Activated CD8-positive, alpha-beta memory T cell treated with anti-CD3 and anti-CD28 coated beads for 24 hours (primary cell): ENCODE measurements at places on chromosomes 6 and 20.
A peak's percentile ranks its signal among the peaks of the same experiment; 100 is the strongest.

GRCh38 chr6:62298745-62299392 lies 12.8 kb upstream of the KHDRBS2 start:
- no peak for DNase-seq

DNA sequence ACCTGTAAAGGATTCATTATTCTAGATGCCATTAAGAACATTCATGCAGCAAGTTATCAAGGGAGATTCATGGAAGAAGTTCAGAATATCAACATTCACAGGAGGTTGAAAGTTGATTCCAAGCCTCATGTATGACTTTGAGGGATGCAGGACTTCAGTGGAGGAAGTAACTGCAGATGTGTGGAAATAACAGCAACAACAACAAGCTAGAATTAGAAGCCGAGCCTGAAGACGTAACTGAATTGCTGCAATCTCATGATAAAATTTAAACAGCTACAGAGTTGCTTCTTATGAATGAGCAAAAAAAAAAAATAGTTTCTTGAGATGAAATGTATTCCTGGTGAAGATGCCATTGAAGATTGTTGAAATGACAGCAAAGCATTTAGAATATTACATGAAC lies 73.3 kb upstream of the NXT1 start:
- no peak for DNase-seq

DNA sequence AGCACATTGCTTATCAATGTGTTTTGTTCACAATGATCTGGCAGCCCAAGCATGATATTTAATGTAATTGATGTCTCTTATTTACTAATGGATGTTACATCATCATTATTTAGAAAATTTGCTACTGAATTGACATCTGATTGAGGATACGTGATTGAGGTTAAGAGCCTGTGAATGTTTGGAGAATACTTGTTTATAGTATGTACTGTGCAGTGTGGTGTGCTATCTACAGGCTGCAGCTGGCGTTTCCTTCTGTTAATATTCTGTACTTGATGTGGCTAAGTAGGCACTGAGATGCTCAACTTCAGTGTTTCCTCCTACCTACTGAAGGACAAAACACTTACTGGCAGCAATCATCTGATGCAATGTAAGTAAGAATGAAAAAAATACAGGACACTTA lies 709.6 kb upstream of the FLRT3 start:
- DNase-seq, result no peak

- no peak for DNase-seq
These were observed 20.9 kb downstream of the UTRN start for GRCh38 chr6:144305985-144306384.

DNA sequence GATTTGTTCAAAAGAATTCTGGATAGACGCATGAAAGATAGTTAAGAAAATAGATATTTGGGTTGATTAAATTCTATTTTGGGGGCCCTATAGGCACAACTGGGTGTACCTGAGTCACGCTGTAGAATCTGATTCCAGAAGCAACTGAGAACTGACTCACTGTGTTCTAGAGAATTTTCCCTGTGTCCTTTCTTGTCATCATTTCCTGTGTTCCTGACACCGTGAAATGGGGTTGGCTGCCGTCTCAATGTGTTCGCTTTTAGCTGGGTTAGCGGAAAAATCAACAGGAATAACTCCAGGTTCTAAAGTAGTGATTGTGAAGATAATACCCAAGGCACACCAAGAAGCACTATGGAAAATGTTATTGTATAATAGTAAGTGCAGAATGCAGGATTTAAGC lies 5.0 kb downstream of the GCNT2 start:
- no peak for DNase-seq

DNA sequence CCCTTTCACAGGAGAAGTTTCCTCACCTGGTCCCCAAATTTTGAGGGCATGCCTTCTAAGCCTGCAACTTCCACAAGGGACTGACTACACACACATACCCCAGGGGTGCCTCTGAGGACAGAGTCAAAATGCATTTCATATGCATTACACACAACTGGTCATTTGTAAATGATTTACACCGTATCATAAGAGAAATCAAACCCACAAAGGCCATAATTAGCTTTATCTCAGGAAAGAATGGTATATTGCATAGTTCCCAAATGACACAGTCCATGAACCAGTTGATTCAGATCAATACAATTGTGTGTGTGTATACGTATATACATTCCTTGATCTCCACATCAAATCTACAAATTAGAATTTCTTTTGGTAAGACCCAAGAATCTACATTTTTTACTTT lies 203.3 kb upstream of the PRDM1 start:
- DNase-seq, result no peak

DNA sequence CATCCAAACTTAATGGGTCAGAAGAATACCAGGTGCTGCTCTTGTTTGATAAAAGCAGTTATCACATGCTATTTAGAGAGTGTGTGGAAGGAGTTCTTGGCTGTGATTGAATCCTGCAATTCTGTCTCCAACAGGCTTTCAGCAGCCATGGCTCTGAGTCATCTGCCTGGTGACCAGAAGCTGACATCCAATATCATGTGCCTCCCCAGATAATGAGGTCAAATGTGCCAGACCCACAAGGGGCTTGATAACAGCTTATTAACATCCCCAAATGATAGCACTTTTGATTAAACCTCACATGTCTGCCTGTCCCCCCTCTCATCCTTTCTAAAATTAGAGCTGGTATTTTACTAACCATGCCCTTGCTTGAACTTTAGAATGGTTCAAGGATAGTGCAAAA lies 175.7 kb upstream of the PLN start:
- no peak for DNase-seq

GRCh38 chr6:24940311-24940917 lies 4.7 kb upstream of the RIPOR2 start:
- no peak for DNase-seq

- DNase-seq, result no peak
These were observed 50.7 kb downstream of the PRDM1 start for GRCh38 chr6:106136845-106137244.

DNA sequence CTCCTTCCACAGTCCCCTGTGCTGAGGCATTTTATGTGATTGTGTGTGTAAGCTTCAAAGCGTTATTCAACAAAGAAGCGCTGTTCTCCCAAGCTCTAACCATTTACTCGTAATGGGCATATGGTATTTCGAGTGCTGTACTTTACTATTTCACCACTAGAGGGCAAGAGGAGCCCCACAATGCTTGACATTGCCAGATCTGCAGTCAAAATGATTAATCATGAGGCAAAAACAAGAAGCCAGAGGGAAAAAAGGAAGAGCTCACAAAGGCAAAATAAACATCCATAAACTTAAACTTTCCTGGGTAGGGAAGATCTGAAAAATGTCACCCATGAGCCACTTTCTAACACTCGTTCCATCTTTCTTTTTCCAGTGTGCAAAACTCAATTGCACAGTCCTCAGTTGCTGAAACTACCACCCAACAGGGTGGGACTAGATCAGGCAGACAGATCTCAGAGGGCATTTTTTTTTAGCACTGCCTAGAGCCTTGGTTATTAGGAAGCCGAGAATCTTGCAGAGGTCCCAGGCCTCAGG lies 215.0 kb upstream of the PLCB4 start:
- DNase-seq, result no peak

DNA sequence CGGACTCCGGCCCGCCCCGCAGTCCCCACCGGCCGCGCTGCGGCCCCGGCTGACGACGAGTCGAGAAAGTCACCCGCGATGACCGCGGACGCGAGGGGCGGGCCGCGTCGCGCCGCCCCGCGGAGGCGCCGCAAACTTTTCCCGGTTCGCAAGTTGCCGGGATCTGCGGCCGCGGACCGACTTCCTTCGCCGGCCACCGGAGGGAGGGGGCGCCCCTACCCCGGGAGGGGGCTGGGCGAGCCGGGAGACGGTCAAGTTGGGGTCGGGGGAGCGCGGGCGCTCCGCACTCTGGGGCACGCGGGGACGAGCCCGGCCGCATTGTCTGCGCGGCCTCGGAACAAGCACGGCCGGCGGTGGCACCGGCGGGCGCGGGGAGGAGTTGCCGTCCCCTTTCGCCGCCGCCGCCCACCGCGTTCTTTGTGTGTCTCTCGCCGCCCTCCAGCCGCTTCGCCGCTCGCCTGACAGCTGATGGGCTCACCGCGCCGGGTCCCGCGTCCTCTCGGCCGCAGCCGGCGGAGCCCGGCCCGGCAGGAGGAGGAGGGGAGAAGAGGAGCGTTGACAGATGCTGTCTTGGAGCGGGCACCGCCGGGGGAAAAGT lies 131.6 kb downstream of the OGFRL1 start:
- DNase-seq, result no peak

DNA sequence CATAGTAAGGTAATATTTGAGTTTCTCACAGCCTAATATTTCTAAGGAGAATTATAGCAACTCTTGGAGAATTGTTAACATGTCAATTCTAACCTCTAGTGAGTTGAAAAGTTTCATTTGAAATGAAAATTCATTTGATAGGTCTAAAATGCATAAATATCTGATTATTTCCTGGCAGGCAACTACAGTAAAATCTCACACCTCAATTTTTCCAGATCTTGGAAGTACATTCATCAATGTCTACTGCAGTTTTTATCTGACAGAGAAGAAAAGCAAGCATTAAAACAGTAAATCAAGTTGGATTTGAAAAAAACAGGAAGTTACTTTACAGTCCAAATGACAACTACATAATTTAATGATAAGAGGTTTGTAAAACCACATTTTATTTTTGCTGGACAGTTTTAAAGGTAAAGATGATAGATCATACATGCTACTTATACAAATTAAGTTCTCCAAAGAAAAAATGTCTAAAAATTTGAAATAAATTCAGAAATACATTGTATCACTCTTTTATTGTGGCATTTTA lies 631.3 kb downstream of the EYS start:
- DNase-seq, result no peak

- no peak for DNase-seq
These were observed 70.3 kb downstream of the FAM83B start for GRCh38 chr6:54916858-54917257.

DNA sequence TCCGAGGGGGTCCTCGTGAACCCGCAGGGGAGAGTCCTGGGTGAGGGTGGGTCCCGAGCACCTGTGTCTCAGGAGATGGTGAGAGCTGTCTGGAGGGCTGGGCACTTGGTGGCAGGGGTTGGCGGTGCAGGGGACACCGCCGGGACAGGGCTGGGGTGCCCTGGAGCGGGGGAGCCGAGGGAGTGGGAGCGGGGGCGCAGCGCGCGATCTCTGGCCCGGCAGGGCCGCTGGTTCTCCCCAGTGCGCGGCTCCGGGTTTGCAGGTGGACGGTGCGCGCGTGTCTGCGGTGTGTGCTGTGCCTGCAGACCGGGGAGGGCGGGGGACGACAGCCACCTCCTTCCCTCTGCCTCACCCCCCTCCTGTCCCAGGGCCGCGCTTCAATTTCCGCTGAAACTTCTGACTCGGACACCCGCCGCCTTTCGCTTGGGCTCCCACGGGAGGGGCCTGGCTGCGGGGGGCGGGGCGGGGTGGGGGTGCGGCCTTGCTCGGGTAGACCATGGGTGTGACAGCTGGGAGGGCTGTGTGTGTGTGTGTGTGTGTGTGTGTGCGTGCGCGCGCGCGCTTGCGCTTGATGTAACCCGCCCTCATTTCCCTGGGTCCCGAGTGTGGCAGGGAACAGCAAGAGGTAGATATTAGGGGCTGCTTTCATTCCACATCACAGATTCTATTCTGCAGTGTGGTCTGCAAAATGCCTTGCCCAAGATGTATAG lies 1.2 kb downstream of the TRIB3 start:
- DNase-seq, result peak; percentile 87

DNA sequence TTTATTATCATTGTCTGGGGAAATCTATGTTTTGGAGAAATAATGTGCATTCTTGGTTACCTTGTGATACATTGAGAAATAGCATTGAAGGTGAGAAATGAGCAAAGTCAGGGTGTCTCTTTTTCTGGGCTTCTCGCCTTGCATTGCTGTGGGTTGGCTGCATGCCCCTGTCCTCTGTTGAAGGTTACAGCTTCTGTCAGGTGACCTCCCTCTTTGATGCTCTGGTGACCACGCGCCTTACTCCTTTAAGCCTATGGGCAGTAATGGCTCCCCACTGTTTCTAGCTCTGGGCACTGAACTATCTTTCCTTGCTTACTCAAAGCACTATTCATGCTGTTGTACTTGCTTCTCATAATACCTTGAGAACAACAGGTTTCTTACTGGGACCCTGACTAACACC lies 14.6 kb downstream of the ADGRB3 start:
- DNase-seq, result no peak

- DNase-seq, result no peak
These were observed 13.5 kb upstream of the PTGIS start for GRCh38 chr20:49581482-49581881.

DNA sequence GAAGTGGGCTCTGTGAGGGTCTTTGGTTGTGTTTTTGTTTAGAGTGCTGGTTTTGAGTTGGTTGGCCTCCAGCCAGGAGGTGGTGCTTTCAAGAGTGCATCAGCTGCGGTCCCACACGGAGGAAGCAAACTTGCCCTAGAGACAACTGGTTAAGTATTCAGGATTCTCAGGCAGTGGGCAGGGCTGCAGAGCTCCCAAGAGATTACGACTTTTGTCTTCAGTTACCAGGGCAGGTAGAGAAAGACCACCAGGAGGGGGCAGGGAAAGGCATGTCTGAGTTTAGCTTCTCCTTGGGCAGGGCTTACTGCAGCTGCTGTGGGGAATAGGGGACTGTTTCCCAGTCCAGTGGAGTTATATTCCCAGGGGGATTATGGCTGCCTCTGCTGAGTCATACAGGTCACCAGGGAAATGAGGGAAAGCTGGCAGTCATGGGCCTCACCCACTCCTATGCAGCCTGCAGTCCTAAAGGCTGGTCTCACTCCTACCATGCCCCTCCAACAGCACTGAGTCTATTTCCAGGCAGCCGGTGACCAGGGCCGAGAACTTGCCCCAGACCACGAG lies 64.3 kb downstream of the TTI1 start:
- DNase-seq, result peak; percentile 21

GRCh38 chr6:36556281-36556680 lies 9.0 kb upstream of the STK38 start:
- DNase-seq, result no peak

GRCh38 chr6:148981515-148981914 lies 234.7 kb downstream of the UST start:
- DNase-seq, result no peak

GRCh38 chr6:165422192-165422591 lies 112.8 kb upstream of the C6orf118 start:
- DNase-seq, result no peak

DNA sequence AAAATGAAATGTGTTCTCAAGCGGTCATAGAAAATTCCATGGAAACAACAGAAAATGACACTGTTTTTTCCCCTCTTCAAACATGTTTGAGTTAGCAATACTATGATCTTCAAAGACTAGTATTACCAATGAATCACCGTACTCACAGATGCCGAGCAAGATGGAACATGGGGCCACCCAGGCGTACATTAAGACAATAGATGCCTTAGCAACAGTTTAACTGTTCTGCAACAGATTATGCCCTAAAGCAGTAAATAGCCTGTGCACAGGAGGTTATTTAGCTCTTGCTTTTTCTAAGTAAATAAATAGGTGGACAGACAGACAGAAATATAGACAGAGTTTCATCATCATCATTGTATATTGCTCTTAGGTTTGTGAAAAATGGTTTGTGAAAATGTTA lies 284.0 kb upstream of the DEFB112 start:
- no peak for DNase-seq
